ENCODE measurements at places on chromosomes 5 and 9. TPM values are rescaled to one million over a fixed set of nuclear protein-coding genes. Genes with fewer than 3 reads are reported as not detected.
A peak's percentile ranks its signal among the peaks of the same experiment; 100 is the strongest.

DNA sequence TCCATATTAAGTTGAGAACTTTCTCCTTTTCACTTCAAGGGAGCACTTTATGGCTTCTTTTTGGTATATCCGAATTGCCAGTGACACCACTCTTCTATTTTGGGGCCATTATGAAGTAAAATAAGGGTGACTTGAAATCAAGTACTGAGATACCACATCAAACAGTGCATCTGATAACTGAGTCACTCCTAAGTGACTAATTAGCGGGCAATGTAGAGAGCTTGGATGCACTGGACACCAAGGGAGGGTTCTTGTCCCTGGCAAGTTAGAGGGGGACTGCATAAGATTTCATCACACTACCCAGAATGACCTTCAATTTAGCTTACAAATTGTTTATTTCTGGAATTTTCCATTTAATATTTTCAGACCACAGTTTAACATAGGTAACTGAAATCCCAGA, 813.9 kb upstream of the CDH10 start:
- H3K27ac ChIP-seq: no peak overlapping the region
- no peaks in the 10 kb centered on the region for H3K27me3 ChIP-seq
- no peaks in the 10 kb centered on the region for H3K36me3 ChIP-seq
- DNase-seq: no peak
- H3K4me3 ChIP-seq: no peak overlapping the region

DNA sequence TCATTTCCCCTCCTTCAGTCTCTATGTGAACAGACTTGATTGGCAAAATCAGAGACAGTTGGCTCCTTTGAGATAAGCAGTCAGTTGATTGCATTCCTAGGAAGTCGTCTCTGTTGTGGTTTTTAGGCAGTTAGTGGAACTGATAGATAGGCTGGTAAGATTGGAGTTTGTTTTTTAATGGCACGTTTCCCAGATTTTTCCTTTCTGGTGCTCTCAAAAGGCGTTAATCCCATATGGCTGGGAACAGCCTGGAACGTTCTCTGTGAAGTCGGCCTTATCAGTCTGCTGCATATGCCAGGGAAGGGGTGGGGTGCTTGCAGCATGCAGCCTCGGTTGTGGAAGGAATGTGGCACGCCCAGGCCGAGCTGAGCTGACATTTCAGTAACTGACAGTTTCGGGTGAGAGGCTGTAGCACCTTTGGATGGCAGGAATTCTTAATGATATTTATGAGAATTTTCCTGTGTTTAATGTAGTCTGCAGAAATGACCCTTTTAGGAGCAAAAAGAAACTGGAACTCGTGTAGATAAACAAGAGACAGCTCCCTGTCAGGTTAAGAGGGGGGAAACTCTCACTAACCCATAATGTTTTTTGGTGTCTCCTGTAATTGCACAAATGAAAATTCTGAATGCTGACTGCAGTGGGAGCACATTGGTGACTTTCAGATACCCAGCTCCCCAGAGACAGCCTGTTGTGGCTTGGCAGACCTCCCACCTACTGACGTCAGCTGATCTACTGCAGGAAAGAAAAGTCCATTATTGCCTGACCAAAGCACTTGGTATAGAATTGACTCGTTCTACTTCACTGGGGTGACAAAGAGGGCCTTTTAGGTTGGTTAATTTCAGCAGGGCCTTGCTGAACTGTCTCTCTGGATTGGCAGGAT, 6.3 kb downstream of the SPTAN1 start:
- H3K27ac ChIP-seq: peak overlapping the region; percentile 92
- H3K36me3 ChIP-seq: peaks cover 4% of the 10 kb centered on the region
- peak; percentile 81 for DNase-seq
- H3K27me3 ChIP-seq: no peaks in the 10 kb centered on the region
- H3K4me1 ChIP-seq: peaks cover 32% of the 10 kb centered on the region

GRCh38 chr9:137128862-137129455, 10.0 kb upstream of the GRIN1 start:
- peaks cover 21% of the 10 kb centered on the region for H3K27me3 ChIP-seq
- DNase-seq: no peak
- peaks cover 21% of the 10 kb centered on the region for H3K4me1 ChIP-seq
- peak overlapping the region; percentile 92 for H3K27ac ChIP-seq
- peak overlapping the region; percentile 96 for H3K4me3 ChIP-seq

KCTD16 gene
- 0.31 TPM for total RNA-seq

- peak overlapping the region; percentile 96 for H3K4me3 ChIP-seq
- H3K27me3 ChIP-seq: no peaks in the 10 kb centered on the region
- peak overlapping the region; percentile 48 for H3K27ac ChIP-seq
- no peak for DNase-seq
- H3K36me3 ChIP-seq: peaks cover 10% of the 10 kb centered on the region
Measured at GRCh38 chr5:149961957-149962409, 1.4 kb downstream of the SLC26A2 start.

CER1 gene
- total RNA-seq: not detected
